ENCODE measurements at places on chromosomes 1 and 21.

GRCh38 chr1:81594206-81594605 is 206.5 kb upstream of the ADGRL2 start:
- DNase-seq, result no peak

- peak; percentile 70 for DNase-seq
These were observed 26.1 kb downstream of the ZP4 start for GRCh38 chr1:237864338-237865244.

- DNase-seq, result no peak
These were observed 1.4 kb upstream of the KRTAP10-2 start for GRCh38 chr21:44552681-44553080.

DNA sequence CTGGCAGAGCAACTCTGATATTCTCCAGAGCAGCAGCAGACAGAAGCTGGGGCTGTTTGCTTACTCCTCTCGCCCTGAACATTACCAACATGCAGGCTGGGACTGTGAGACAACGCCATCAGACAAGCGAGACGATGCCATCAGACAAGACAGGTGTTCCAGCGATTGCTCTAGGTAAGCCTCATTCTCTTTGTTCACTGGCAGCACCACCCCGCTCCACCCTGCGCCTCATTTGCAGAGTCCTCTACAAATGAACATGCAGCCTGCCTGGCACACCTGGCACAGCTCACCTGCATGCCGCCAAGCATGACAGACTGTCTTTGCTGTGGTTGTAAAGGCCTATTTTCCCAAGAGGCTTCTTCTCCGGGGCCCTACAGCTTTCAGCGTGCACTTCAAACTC is 346.2 kb downstream of the SMYD3 start:
- no peak for DNase-seq

GRCh38 chr1:178379807-178380206 is 117.0 kb downstream of the CLEC20A start:
- no peak for DNase-seq

DNA sequence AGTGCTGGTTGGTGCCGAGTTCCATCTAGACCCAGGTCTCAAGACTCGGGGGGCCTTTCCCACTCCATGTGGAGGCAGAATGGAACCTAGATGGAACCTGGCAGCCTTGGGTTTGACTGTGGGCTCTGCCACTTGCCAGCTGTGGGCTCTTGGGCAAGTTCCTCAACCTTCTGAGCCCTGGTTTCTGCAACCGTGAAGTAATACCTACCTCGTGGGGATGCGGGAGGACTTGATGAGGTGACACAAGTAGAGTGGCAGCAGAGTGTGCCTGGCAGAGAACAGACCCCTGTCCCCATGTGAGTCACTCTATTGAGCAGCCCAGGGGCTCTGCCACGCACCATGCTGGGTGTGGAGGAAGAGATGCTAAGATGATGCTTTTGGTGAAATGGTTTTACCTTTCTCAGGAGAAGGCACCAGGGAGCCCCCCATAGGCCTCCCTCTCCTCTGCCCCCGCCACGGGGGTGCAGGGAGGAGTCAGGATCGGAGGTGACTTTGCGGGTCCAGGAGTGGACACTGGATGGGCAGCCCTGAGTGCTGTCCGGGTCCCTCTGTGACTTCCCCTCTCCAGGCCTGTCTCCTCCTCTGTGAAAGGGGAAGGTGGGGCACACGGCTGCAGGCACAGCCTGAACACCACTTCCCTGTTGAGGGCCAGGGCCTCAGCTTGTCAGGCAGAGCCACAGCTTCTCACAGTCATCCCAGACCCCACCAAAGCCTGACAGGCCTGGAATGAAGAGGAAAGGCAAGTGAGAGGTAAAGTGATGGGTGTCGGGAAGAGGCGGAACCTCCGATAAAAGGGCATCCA is 36.7 kb upstream of the EDN2 start:
- no peak for DNase-seq

GRCh38 chr1:220294846-220295301 is 22.6 kb upstream of the RAB3GAP2 start:
- DNase-seq, result no peak

- DNase-seq, result no peak
These were observed 75.2 kb upstream of the LRRN2 start for GRCh38 chr1:204760757-204761156.

GRCh38 chr1:53567450-53567849 is 108.3 kb downstream of the DMRTB1 start:
- no peak for DNase-seq

DNA sequence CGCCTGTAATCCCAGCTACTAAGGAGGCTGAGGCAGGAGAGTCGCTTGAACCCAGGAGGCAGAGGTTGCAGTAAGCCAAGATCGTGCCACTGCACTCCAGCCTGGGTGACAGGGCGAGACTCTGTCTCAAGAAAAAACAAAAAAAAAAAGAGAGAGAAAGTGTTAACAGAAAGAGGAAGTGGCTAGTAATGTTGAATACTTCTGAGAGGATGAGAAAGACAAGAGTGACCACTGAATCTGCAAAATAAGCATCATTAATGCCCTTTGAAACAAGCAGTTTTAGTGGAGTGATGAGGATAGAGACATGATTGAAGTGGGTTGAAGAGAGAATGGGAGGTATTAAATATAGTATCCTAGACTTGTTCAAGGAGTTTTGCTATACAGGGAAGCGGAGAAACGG is 11.7 kb downstream of the MPZ start:
- DNase-seq, result peak; percentile 50

DNA sequence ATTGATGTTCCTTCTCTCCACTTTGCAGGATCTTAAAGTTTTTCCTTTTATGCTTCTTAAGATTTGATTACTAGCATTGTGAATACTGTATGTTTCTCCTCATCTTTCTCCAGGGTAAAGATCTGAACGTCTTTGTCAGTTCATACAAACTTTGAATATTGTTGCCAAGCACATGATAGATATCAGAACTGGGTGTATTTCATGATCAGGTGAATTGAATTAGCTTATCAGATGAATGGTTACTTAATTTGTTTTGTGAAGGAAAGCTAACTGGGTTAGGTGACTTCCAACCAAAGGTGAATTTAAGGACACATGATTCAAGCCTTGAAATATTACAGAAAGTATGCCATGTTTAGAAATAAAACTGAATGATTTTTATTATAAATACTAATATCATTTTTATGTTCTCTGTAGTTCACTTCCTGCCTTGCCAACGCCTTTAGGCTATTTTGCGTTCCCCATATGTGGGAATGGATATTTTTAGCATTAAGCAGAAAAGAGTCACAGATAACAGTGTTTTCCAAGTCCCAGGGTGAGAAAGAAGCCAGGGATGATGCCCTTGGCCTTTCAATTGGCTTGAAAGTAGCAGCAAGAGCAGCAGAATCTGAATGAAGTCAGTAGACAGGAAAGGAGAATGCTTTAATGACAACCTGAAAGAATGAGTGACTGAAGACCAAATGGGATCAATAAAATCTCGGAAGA is 752.1 kb downstream of the NCAM2 start:
- DNase-seq, result no peak

DNA sequence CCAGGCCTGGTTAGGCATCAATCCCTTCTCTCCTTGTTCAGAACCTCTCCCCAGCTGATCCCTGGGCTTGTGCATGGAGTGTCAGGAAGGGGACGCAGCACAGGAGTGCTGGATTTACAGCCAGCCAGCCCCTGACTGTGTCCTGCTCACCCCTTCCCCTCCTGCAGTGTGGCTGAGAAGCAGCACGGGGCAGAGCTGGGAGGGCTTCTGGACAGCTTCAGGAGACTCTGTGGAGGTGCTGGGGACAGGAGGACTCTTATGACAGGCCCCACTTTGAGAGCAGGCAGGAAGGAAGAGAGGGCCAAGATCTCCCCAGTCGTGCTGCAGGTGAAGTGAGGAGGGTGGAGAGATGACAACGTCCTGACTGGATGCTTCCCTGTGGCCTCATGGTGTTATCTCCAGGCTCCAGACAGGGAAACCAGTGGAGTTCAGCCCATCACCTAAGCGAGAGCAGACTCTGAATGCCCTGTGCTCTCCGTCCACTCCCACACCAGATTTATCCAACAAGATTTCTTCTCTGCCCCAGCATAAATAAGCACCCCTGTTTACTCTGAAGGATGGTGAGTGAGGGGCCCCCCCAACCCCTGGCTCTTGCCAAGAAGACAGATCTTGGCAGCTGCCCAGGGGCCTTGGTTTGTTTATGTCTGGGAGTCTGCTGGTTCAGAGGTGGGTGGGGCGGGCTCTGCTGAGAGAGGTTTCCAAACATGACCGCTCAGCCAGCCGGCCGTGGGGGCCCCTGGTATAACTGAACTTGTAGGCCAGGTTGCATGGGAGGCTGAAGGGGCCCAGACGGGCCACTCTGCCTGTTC is 21.3 kb downstream of the TMCC2 start:
- no peak for DNase-seq

- no peak for DNase-seq
These were observed 42.1 kb downstream of the KIF1B start for GRCh38 chr1:10252508-10252907.

- DNase-seq, result no peak
These were observed 49.3 kb downstream of the SCP2 start for GRCh38 chr1:52976183-52977035.

DNA sequence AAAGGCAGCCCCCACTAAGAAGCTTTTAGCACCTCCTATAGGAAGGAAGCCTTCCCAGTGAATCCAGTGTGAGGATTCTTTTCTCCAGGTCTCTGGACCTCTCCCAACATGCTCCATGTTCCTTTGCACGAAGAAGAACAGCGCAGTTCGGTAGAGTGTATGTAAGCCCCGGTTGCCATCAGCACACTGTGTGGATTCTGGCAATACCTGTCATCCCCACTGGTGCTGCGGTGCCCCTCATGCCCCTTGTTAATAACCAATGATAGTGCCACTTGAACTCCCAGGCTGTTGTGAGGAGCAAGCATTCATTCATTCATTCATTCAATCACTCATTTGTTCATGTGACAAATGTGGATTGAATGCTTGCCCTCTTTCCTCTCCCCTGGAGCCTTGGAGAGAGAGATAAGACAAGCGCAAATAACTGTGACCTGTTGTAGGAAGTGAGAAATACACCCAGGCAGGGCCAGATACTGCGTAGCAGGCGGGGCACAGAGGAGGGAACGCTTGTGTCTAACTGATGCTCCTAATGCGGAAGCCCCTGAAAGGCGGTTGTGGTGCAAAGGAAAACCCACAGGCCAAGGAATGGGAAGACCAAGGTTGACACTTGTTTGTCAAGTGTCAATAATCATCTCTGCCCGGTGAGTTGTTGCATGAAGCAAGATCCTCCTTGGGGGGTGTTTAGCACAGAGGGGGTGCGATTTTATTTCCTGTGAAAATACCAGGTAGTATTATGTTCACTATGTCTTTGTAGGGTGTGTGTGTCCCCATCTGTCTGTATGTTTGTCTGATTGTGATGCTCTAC is 9.8 kb downstream of the LGR6 start:
- no peak for DNase-seq

GRCh38 chr1:67956116-67956515 is 94.3 kb downstream of the DIRAS3 start:
- no peak for DNase-seq

GRCh38 chr1:42933610-42934491 is 24.8 kb downstream of the SLC2A1 start:
- DNase-seq, result no peak

- DNase-seq, result no peak
These were observed 8.9 kb downstream of the ACTL8 start for GRCh38 chr1:17763995-17764394.

DNA sequence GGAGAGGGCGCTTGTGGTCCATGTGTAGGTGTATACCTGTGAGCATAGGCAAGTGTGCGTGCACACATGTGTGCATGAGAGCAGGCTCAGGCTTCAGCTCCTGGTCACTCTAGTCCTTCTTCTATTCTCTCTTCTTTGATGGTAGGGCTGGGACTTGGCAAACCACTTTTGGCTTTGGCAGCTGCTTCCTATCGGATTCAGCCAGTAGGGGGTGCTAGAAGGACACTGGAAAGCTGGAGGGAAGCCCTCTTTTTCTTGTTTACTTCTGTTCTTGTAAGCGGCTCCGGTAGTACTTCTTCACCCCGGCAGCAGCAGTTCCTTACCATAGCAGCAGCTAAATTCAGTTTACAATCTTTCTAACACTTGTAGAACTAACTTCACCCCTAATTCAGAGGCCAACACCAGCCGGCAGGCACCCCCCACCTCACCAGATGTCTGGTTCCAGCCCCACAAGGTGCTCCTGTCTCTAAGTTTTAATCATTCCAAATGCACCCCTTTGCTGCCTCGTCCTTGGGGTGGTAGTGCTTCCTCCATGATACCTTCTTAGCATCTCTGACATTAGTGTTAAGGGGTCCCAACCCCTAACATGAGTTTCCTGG is 25.1 kb downstream of the NENF start:
- DNase-seq, result peak; percentile 67

DNA sequence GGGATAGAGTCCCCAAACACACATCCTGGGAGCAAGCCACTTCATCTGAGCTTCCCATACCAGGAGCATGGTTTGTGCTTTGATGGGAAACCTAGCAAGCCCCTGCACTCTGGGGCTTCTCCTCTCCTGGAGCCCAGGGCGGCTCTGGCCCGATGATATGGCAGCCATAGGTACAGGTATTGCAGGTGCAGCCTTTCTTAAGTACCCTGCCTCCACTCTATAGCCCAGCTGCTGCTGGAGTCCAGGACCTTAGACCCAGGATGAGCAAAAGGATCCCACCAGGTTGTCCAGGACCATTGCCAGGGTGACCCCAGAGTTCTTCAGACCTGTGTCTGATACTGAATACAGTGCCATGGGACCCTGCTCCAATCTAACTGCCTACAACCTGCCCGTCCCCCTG is 4.2 kb downstream of the C1orf226 start:
- DNase-seq, result no peak

DNA sequence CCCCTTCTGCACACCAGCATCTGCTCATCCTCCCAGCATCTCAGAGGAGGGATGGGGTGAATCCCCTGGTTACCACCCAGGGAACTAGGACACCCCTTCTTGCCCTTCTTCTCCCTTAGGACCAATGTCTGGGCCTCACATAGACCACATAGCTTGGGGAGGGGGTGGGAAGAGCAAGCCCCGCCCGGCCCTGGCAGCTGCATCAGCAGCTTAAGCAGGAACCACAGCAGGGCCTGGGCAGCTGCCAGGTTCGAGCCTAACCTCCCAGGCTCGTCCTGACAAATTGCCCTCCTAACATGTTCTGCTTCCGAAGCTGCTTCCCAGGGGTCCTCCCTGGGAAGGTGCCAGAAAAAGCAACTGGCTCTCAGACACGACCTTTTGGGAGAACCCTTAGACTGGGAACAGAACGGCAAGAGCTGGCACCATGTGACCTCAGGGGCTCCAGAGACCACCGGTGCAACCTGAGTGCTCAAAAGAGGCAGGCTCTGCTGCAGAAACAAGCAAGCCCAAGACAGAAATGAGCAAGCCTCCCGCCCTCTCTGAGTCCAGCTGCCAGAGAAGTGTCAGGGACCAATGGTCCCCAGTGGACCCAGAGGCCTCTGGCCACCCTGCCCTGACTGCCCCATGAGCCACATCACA is 18.4 kb upstream of the CLSTN1 start:
- DNase-seq, result no peak

- DNase-seq, result no peak
These were observed 13.8 kb downstream of the RASSF5 start for GRCh38 chr1:206521127-206521526.

GRCh38 chr1:183942933-183943693 is 94.4 kb downstream of the COLGALT2 start:
- DNase-seq, result peak; percentile 2

DNA sequence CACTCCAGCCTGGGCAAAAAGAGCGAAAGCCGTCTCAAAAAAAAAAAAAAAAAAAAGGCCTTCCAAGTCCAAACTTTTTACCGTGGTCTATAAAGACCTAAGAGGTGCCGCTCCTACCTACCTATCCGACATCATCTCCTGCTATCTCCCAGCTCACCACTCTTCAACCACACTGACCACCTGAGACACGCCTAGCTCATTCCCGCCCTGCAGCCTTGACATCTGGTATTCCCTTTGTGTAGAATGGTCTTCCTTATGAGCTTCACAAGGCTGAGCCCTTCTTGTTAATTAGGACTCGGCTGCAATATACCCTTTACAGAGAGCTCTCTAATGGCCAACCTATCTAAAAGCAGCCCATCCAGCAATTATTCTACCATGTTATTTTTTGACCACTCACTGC is 680 bp downstream of the MAGOH start:
- no peak for DNase-seq
